ENCODE measurements at places on chromosomes 16 and 17.
A peak's percentile ranks its signal among the peaks of the same experiment; 100 is the strongest.

GRCh38 chr16:19170043-19170655 is 2.1 kb downstream of the SYT17 start:
- no peak for DNase-seq

DNA sequence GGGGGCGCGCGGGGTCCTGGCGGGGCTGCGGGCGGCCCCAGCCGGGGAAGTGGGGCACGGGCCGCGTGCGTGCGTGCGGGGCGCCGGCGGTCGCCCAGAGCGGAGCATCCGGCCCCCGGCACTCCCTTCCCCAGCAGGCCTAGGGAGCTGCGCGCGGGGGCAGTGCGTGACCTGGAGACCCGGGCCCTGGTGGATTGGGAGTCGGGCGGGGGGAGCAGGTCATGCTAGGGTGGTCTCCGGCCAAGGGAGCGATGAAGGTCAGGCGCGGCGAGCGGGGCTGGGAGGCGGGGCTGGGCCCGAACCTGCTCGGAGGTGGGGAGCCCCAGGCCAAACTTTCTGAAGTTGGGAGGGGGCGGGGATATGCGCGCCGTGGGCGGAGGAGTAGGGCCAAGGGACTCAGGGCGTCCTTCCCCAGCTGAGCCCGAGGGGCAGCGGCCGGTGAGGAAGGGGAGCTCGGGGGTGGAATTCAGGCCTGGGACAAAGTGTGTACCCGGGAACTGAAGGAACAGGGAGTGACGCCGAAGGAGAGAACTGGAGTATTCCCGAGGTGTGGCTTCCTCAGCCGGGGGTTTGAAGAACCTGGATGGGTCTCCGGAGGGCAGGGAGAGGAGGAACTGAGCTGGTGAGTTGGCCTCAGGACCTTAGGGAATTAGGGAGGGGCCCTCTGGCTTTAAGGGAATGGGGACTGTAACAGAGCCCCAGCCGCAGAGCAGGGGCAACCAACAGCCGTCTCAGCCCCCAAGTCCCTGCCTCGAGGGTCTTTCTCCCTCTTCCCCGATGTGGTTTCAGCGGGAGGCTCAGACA is 589 bp downstream of the XYLT2 start:
- peak; percentile 77 for DNase-seq

DNA sequence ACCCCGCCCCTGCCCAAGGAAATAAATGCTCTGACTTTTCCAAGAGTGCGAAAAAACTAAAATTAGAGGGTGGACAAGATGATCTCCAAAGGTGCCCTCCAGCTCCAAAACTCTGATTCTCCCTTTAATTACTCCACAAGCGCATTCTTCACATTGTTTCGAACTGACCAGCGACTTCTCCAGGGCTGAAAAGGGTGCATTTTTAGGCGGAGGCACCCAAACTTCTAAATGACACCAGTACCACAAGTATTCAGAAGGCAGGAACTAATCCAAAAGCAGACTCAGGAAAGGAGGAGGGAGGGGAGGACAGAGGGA is 750 bp downstream of the ZFHX3 start:
- DNase-seq, result no peak

- peak; percentile 93 for DNase-seq
Observed at GRCh38 chr16:2969545-2970521, 685 bp downstream of the PAQR4 start.

- DNase-seq, result no peak
Observed at GRCh38 chr17:42692489-42692888, 10.2 kb downstream of the CNTNAP1 start.

DNA sequence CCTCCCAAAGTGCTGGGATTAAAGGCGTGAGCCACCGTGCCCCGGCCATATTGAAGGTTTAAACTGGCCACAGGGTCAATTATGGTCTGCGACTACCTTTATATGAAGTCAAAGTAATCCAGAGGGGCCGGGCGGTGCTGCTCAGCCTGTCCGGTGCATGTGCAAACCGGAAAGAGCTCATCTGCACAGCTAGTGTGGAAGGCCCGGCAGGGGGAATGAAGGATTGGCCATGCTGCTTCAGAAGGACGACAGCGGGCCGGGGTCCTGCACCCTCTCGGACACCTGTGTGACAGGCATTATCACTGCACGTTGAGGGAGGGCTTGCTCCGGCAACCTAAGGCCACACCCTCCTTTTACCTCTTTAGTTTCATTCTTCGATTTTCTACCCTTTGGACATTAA is 23.6 kb downstream of the TMEM204 start:
- no peak for DNase-seq

DNA sequence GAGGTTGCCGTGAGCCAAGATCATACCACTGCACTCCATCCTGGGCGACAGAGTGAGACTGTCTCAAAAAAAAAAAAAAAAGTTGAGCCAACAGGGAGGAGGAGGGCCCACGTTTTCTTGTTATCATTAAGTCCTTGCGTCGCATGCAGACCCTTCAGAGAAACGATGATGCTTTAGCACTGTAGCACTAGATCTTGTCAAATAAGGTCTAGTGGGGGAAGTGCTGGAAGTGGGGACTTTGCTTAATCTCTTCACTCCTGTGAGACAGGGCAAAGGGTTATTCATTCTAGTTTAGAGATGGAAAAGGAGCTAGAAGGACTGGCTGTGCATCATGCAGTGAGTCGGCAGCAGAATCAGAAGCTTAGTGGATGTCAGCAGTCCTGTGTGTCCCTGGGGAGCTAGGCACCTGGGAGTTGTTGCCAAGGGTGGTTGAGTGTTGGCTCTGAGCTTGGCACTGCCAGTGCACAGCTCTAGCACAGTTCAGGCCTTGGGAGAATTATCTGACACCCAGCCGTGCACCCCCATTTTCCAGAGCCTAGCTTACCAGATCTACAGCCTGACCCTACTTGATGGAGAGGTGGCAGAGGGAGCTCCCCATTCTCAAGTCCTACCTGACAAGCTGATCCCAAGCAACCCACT is 33.4 kb upstream of the TBX2 start:
- DNase-seq, result no peak

GRCh38 chr17:73870068-73870467 is 225.8 kb upstream of the SDK2 start:
- DNase-seq, result no peak

DNA sequence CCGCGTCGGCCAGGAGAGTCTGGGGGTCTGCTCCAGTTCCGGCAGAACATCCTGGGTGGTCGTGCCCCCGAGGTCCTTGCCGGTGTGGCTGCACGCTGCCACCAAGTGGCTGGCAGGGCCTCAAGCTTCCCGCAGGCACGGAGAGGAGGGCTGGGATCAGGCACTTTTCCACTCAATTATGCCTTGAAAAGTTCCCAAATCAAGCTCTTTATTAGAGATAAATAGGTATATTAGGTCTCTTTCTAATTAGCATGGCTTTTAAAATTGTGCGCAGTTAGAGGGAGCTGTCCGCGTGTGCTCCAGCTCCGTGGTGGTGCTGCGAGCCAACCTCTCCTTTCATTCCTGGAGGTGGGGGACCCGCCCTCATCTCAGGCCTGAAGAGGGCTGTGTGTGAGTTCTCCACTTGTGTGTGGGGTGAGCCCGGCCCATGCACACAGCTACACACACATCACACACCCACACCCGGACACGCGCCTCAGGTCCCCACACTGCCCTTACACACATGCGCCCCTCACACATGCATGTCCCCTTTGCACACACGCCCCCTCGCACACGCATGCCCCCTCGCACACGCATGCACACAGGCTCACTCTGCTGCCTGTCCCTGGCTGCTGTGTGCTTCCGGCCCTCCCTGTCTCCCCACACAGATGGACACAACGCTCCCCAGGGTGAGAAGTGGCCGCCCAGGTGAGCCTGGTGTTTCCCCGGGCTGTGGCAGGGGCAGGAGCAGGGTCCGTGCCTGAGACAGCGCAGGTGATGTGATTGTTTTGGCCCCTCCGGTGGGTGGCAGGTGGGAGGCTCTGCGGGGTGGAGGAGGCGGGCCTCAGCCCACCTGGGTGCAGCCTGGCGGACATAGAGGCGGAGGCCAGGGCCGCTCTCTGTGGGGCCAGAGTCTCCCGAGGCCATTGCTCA is 28.8 kb downstream of the CACNA1H start:
- DNase-seq, result no peak
